ENCODE measurements at places on chromosomes 1 and 21.
A peak's percentile ranks its signal among the peaks of the same experiment; 100 is the strongest.

DNA sequence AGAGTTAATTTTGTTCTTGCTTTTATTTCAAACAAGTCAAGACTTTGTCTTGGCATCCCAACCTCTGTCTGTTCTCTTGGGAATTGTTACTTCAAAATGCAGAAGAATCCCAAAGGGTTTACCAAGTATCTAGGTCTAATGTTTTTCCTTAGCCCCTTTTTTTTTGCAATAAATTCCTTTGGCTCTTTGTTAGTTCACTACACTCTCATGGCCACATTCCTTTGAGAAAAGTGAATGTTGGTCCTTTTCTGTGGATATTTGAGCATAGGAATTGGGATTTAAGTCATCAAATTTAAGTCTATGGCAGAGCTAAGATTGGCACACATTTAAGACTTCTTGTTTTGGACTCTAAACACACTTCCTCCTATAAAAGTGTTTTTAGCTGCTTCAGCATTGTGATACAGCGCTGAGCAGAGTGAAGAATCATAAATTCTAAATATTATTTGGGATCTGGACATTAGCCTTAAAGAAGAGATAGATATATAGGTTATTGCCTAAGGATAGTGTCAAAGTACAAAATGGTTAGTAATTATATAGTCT lies 1.9 kb downstream of the BTF3L4 start:
- no peak for DNase-seq

DNA sequence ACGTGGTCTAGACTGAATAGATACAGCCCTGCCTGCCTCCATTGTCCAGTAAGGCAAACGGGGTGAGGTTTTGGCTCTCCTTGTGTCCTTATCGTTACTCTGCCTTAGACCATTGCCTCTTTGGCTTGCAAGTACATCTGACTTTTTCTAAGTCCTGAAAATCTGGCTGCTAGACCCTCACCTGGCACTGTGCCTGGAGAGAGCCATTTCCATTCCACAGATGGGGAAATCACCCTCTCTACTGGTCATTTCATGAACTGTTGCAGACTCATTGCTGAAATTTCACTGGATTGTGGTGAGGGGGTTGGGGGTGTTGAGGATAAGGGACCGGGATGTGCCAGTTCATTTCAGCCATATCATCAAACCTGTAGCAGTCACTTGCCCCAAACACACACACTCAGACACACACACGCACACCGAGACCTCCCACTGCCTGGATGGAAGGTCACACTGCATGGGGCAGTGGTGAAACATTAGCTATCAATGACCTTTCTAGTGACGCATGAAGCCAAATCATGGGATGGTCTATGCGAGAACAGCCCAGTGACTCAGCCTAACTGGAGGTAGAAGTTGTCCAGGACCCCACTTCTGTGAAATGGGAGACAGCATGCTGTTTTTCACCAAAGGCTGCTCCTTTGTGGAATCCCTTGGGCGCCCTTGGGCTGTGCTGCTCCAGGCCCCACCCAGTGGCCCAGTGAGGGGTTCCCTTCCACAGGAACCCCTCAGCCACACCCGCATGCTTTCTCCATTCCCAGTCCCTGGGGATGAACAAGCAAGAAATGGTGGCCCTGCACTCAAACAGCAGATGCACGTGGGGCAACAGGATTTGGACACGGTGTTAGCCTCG lies 34.9 kb upstream of the VASH2 start:
- no peak for DNase-seq

- no peak for DNase-seq
These were observed 306.9 kb downstream of the ASTN1 start for GRCh38 chr1:176857632-176858031.

- no peak for DNase-seq
These were observed 1166.6 kb upstream of the ADGRL2 start for GRCh38 chr1:80633947-80634706.

GRCh38 chr1:59429656-59430055 lies 132.8 kb downstream of the FGGY start:
- no peak for DNase-seq

GRCh38 chr1:231192620-231193163 lies 30.8 kb downstream of the TRIM67 start:
- peak; percentile 20 for DNase-seq

GRCh38 chr1:99674115-99675064 lies 28.5 kb downstream of the PALMD start:
- no peak for DNase-seq

DNA sequence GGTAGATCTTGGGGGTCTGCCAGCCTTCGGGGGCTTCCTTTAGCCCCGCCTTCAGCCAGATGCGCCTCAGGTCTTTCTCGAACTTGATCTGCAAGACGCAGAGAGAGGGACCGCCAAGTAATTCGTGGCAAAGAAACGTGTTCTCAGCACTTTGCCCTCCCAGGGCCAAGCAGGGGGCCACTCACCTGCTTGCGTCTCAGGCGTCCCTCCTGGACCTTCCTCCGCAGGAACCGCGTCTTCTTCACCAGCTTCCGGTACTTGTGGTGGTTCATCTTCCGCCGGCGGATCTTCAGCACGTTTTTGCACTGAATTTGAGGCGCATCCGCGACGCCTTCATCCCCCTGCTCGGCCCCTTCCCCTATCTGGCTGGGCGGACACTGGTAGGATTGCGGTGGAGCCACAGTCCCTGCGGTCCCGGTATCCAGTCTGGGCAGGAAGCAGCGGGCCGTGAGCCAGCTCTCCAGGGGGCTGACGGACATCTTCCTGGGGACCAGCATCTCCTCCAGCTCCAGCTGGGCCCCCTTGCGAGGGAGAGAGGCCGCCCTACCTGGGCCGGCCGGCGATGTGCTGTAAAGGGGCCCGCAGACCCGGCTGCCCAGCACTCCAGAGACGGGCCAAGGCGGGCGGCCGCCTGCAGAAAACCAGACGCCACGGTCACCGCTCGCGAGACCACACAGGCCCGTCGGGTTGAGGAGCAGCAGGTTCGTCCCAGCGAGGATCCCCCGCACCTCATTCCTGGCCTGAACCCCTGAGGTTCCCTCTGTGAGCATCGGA lies 1.0 kb downstream of the AURKAIP1 start:
- no peak for DNase-seq
